Pancreas (tissue), 10 donors: ENCODE measurements at places on chromosomes 2 and 18.

GRCh38 chr18:78424403-78425018, 555.1 kb upstream of the SALL3 start:
- no peak for DNase-seq

GRCh38 chr2:65450393-65450792, 18.0 kb upstream of the SPRED2 start:
- DNase-seq: no peak

DNA sequence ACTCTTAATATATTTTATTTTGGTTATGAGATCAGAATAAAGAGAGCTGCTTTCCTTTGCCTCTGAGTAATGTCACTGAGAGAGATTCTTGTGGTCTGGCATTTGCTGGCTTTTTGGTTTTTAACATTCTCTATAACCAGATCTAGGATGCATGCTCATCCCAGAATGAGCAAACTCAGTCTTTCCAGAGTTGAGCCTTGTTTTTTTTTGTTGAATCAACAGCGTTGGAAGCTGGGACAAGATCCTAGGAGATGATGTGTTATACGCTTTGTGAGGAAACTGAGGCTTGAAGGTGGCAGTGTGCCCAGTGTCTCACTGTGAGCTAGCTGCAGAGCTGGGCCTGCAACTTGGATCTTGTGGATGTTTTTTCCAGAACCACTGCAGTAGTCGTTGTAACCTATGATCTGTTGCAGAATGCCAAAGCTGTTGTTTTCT, 19.5 kb downstream of the MYO1B start:
- no peak for DNase-seq

GRCh38 chr2:16201848-16202247, 261.5 kb downstream of the MYCN start:
- DNase-seq: no peak

- no peak for DNase-seq
These were observed 208.6 kb downstream of the DCDC2C start for GRCh38 chr2:3911882-3912455.

GRCh38 chr2:60498816-60499429, 54.5 kb downstream of the BCL11A start:
- DNase-seq: no peak

- DNase-seq: no peak
These were observed 49.9 kb downstream of the DHRS9 start for GRCh38 chr2:169119123-169119760.

DNA sequence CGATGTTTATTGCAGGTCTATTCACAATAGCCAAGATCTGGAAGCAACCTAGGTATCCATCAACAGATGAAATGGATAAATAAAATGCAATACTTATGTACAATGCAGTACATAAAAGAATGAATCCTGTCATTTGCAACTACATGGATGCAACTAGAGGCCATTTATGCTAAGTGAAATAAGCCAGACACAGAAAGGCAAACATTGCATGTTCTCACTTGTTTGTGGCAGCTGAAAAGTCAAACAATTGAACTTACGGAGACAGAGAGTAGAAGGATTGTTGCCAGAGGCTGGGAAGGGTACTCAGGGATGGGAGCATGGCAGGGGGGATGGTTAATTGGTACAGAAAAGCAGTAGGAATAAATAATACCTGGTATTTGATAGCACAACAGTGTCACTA, 563.9 kb downstream of the TMX3 start:
- no peak for DNase-seq

DNA sequence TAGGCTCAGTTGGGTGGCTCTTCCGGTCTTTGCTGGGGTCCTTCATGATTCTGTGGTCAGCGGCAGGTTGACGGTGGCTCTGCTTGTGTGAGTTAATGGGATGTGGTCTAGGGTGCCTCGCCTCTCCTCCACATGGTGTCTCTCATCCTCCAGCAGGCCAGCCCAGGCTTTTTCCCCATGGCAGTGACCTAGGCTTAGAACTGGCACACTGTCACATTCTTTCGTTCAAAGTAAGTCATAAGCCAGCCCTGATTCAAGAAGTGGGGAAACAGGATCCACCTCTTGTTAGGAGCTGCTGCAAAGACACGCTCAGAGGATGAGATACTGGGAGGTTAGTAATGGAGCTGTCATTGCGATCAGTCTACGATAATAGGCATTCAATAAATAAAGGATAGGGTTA, 46.0 kb upstream of the CTIF start:
- no peak for DNase-seq

- no peak for DNase-seq
These were observed 785.0 kb downstream of the NR4A2 start for GRCh38 chr2:155547571-155547970.
